ENCODE measurements at places on chromosomes 13 and 19.

- DNase-seq = peak; percentile 64
Observed at GRCh38 chr19:53903055-53903680, 5.9 kb upstream of the CACNG7 start.

GRCh38 chr19:32396046-32396652 is 9.4 kb upstream of the DPY19L3 start:
- DNase-seq = no peak

GRCh38 chr13:48776401-48776800 is 122.7 kb downstream of the CYSLTR2 start:
- DNase-seq = no peak

DNA sequence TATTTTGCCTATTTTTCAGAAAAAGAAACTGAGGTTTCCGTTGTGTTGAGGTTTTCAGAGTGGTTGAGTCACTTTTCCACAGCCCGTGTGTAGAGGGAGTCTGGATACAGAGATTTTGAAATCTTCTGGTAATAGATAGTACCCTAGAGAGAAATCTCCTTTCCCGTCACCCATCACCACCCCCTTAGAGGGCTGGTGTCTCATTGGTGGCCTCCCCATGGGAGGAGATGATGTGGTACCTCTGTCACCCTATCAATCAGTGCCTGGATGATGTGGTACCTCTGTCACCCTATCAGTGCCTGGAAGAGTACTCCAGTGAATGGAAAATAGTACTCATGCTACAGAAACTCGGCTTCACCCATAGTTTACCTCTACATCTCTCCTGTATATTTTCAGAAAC is 42.2 kb upstream of the SERP2 start:
- no peak for DNase-seq

DNA sequence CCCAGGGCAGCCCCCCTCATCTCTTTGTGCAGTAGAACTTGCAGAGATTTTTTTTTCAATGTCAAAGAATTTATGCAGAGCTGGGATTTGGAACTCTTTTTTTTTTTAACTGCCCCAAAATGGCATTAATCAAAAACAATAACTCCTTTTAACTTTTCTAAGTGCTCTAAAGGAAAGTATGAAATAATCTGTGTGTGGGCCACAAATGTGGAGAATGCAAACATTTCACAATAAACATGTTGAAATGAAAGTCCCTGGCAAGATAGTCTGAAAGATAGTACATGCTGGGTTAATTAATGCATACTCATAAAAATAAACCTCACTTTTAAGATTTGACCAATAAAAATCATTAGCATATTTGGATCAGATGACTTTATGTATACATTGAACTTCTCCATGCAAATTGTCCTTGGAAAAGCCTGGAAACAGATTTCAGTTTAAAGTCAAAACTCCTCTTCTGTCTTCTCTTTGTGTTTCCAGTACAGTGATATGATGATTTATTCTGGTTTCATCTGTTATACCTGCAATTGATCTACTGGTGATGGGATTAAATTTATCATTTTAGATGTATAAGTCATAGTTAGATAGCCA is 30.5 kb upstream of the ZNF536 start:
- DNase-seq = no peak

DNA sequence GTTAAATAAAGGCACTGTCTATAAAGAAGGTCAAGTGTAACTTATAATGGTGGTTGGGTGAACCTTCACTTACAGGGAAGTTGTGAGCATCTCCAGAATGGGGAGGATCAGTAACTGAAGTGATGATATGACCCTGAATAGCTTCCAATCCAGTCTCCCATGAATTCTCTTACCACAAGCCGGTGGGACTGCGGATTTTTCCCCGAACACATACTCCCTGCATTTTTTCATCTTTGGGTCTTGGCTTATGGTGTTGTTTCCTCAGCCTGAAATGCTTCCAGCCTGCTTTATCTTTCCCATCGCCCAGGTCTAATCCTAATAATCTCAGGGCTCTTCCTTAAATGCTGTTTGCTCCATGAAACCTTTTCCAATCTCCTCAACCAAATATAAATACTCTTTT is 2.0 kb upstream of the CSNK1A1L start:
- DNase-seq = no peak

GRCh38 chr19:27775395-27775794 is 1437.6 kb downstream of the UQCRFS1 start:
- no peak for DNase-seq

GRCh38 chr13:38386421-38386820 is 36.8 kb downstream of the UFM1 start:
- no peak for DNase-seq

DNA sequence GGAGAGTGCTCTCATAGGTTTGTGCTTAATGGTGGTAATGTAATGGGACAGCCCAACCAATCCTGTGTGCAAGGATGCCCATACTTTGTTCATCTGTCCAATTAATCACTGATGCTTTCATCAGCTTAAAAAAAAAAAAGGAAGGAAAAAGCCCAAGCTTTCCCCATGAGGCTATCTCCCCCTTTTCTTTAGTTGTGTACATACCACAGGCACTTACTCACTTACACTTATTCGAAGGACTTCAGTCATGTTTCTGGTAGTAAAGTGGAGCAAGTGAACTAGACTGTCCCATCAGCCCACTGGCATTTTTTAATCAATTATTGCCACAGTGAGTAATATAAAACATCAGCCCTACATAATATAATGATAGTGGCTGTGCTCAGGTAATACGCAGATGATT is 183.5 kb upstream of the UFM1 start:
- no peak for DNase-seq

DNA sequence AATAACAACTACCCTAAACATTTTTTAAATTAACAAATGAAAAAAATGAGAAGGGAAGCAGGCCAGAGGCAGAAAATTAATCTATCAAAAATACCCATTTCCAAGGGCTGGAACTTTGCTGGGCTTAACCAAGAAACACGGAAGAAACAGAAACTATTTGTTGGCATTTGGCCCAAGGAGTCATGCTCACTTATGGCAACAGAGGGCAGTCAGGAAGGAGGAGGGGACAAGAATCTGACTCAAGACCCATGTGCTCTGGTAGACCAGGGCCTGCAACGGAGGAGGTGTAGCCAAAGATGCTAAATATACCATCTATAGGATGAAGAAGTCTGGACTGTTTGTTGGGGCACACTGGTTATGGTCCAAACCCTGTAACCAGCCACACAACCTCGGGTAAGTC is 496.7 kb downstream of the COG6 start:
- DNase-seq = no peak

GRCh38 chr19:10699650-10700335 is 1.4 kb upstream of the QTRT1 start:
- peak; percentile 81 for DNase-seq

DNA sequence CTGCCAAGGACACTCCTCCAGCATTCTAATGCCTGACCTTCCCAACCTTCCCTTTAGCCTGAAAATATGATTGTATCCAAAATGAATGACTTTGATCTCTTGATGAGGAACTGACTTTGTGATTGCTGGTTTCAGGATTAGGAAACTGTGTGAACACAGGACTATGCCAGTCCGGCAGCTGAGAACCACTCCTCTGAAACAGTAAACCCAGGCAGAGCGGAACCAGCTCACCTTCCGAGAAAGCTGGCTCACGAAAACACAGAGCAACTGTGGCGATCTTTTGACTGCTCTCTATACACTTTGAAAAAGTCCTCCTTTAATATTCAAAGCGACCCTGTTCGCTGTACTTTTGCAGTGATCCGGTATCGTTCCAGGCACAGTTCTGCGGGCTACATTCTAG is 258.8 kb upstream of the IRS2 start:
- DNase-seq = no peak

Measured in GM13977 (cell line).